ENCODE measurements at places on chromosomes 2 and 18.
A peak's percentile ranks its signal among the peaks of the same experiment; 100 is the strongest.

DNA sequence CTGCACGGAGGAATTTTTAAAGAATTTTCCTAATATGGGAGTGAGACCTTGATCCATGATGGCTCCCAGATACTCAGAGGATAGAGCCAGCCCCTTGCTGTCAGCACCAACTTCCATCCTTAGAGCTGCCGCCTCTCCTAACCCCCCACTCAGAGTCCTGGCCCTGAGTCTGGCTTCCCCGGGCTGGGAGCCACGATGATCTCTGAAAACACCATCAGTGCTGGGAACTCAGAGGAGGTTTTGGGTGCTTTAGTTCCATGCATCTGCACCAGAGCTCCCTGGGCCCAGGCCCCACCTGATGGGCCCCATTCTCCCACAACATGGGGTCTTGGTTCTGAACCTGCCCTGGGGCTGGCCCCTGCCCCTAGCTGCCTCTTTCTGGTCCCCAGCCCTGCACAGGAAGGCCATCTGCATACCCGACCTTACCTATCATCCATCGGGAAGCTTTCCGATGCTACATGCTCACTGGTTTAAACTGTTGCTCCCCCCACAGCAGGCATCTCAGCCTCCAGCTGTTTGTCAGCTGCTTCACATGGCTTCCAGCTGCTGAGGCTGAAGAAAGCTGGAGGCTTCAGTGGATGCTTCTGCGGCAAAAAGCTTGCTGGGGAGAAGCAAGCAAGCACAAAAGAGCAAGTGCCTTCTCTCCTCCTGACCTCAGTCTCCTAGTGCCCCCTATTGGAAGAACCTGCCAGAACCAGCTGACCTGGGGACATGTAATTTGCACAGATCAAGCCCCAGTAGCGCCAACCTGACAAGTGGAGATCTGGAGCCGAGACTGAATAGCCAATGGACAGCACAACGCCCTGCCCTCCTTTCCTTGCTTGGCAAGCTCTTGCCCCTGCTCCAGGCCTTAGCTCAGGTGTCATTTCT is 24.2 kb upstream of the RHOB start:
- DNase-seq: peak; percentile 88

DNA sequence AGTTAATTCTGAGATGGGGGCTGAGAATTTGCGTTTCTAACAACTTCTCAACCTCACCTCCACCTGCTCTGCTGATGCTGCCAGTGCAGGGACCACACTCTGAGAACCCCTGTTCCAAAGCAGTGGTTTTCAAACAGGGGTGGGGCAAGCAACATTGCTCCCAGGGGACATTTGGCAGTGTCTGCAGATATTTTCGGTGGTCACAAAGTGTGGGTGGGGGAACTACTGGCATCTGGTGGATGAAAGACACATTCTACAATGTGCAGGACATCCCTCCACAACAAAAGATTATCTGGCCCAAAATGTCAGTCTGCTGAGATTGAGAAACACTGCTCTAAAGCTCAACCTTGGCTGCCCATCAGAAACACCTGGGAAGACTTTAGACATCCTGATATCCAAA is 188.7 kb upstream of the SATB2 start:
- DNase-seq: no peak

DNA sequence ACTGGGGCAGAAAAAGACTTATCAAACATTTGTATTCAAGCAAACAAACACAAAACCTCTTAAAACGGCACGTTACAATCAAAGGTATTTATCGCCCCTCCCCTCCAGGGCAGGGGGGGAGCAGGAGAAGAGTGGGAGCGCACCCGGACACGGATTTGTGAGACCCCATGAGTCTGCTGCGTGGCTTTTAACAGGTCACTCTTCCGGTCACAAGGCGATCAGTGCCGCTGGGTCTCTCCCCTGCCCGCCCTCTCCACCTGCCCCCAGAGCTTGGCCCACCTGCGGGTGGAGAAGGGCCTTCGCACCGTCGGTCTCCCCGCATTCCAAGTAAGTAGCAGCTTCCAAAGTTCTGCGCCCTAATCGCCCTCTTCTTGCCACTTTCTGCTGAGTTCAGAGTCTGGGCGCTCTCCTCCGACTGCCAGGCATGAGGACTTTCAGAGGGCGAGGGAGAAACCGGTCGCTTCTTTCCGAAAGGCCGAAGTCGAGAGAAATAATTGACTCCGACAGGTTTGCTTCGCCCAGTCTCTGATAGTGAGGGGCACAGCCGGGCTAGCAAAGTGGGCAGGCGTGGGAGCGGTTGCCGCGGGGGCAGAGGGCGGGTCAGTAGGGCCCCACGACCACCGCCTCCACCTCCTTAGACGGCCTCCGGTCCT is 800 bp downstream of the RPRM start:
- peak; percentile 4 for DNase-seq

GRCh38 chr2:169923977-169924376 is 96.7 kb downstream of the UBR3 start:
- no peak for DNase-seq

DNA sequence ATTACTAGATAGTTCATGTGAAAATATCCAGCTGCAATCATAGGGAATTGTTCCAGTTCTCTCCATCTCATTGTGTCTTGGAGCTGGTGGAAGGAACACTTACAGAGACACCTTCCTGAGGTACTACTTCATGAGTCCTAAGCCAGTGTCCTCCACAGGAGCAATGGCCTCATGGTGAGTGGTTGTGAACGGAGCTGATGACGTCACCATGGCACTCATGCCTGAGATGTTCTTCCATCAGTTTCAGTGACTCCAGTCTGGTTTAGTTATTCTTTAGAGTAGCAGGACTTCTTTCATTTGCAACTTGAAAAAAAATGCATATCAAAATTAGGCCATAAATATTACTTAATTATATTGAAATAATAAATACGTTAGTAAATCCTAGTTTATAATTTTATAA is 418.6 kb downstream of the ZNF521 start:
- no peak for DNase-seq

DNA sequence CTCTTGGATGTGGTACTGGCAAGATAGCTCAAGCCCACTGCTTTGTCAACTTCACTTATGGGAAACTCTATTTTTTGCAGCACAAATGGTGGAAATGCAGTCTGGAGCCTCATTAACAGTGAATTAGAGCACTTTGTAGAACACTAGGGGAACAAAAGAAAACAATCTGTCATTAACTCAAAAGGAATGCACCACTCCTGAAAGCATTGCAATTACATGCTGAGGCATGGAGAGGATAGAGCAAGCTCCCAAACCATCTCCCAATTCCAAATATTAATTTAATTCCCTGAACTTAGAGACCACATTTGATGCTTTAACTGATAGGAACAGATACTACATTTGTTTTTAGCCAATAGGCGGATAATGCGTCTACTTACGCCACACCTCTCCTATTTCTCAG is 32.8 kb upstream of the TANC1 start:
- no peak for DNase-seq

DNA sequence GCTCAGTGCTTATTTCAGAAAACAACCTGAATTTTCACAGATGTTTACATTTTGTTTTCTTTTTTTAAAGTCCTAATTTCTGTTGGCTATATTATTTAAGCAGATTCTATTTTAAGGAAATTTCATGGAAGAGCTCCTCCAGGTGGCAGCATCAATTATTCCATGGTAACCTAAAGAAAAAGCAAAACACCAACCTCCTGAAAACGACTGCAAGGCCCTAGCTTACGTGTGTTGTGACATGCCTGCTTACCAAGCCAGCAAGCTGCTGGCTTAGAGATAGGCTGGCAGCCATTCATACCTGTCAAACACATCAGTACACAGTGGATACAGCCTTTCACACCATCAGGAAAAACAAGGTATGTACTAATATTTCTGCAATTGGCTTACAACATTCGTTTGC is 64.9 kb downstream of the LPIN2 start:
- DNase-seq: peak; percentile 79

DNA sequence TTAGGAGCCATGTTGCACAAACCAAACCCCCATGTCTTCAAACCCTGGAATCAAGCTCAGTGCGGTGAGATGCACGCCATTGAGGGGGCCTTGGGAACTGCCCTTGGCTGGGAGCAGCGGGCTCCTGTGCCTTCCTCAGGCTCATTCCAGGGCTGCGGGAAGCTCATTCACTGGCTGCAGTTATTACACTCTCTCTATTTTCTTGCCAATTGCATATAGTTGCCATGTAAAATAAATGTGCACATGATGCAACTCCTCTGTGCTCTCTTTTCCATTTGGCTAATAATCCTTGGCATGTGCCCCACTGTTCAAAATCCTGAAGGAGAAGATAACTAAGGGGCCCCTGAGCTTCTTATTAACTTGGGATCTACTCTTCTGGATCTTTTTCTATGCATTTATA is 74.7 kb downstream of the KCTD1 start:
- peak; percentile 69 for DNase-seq

- DNase-seq: peak; percentile 91
These were observed 235.7 kb downstream of the CDCA7 start for GRCh38 chr2:173590276-173590861.

DNA sequence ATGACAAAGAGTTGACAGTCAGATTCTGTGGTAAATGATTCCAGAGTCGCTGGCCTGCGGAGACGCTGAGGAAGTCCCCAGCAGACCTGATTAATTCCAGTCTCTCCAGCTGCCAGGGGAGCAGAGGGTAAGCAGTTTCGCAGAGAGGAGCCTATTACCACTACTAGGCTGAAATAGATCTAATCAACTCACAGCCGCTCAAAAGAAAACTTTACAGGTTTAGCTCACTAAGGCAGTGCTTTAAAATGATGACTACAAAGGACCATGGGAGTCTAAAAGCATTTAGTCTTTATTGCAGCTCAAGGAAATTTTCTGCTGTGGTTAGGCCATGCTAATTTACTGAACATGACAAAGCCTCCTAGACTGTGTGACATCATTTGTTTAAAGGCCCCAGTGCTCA is 445.6 kb upstream of the POU3F3 start:
- DNase-seq: no peak

DNA sequence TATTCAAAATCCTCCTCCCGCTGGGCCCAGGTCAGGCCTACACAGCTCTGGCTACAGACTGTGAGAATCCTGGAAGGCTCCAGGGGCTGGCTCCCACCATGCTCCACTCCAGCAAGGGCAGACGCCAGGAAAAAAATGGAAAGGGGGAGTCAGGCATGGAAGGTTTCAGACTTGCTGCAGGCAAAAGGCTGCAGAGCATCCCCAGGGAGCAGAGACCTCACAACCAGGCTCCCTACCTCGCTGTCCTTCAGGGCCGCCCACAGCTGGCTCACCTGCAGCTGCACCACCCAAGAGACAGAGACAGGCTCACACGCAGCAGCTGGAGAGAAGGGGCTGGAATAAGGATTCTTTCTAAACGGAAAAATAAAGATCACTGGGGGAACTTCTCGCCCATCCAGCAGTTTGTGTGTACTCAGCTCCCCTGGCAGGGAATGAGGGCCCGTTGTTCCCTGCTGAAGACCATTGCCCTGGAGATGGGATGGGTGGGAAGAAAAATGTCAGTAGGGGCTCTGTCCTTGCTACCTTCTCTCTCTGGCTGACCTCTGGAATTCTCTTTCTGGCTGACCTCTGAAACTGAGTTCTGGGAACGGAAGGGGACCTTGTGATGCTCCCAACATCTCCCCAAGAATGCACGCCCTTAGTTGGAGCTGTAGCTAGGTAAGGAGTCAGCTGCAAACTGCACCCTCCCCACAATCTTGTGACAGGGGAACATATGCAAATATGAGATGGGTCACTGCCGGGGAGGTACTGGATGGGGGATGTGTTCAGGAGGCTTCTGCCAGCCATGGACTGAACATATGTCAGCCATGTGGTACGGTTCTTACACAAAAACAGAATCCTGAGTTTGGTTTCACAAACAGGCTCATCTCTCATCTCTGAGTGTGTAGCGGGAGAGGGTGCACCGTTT is 34.5 kb downstream of the BCL2 start:
- peak; percentile 87 for DNase-seq

GRCh38 chr18:33928231-33928630 is 296.5 kb downstream of the NOL4 start:
- DNase-seq: peak; percentile 24

DNA sequence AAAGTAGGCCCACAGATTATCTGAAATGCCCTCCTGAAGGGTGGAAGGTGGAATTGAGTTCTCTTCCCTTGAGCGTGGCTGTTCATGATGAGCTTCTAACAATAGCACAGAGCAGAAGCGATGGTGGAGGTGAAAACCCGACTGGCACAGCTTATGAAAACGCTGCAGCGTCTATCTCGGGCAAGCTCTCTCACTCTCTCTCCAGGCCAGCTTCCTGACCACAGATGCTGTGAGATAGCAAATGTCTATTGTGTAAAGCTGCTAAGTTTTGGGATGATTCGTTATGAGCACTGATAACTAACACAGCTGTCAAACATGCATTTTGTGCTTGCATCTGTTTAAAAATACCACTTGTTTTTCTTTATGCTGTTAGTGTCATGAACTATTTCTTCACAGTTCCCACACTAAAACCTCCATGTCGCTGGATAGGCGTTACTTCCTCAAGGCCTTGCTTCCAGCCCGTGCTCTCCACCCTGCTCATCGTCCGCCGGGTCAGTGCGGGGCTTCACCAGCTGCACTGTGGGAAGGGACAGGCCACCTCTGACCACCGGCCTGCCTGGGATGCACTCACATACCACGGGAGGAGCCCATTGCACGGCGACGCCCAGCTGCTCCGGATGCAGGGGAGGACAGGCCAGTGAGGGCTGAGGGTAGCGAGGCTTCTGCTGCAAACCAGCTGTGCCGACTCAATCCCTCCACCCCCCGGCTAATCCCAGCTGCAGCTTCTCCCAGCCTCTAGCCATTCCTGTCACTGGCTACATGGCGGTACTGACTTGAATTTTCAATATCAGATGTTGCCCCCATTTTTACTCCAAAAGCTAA is 60.0 kb upstream of the OTOS start:
- peak; percentile 52 for DNase-seq

DNA sequence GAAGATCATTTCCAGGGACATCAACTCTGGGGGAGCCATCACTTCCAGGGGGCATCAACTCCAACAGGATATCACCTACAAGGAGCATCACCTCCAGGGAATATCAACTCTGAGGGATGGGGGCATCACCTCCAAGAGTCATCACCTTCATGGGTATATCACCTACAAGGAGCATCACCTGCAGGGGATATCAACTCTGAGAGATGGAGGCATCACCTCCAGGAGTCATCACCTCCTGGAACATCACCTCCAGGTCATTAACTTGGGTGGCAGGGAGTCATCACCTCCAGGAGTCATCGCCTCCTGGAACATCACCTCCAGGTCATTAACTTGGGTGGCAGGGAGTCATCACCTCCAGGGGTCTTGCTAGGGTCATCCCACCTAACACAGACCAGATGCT is 167.6 kb downstream of the NDUFA10 start:
- no peak for DNase-seq

DNA sequence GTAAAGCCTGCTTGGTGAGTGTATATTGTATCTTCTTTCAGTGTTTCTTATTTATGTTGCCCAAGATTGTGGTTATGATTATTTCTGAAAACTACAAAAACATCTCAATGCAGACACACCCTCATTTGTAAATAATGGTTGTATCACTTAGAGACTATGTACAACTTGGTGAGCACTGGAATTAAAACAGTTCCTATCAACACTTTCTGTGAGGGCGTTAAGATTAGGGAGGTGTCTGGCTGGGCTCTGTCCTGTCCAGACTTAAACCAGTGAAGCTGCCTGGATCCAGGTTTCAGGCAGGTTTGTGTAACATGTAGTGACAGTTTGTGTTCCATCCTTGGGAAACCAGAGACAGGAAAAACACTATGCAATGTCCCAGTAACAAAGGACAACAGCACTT is 49.7 kb downstream of the CTAGE1 start:
- no peak for DNase-seq

GRCh38 chr2:42930025-42930581 is 137.7 kb upstream of the HAAO start:
- DNase-seq: peak; percentile 55
